Stimulated activated CD8-positive, alpha-beta memory T cell treated with anti-CD3 and anti-CD28 coated beads, Interleukin-2, amount 100 ng/mL, for 1 hour (primary cell): ENCODE measurements at places on chromosomes 4 and X.

- no peak for DNase-seq
Observed at GRCh38 chrX:48864210-48864609, 28.8 kb upstream of the PCSK1N start.

GRCh38 chr4:1863297-1864033 lies 7.5 kb upstream of the LETM1 start:
- DNase-seq: no peak

DNA sequence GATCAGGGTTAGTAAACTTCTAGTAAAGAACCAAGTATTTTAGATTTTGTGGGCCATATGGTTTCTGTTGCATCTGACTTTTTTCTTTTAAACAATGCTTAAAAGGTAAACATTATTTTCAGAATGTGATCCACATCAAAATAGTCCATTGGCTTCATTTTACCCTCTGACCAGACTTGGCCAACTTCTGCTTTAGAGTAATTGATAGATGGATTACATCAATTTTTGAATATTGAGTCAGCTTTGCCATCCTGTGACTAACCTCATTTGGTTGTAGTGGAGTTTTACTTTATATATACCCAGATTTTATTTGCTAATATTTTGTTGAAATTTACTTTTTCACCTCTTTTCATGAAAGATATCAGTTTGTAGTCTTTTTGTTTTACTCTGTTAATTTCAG lies 559.8 kb downstream of the TLL1 start:
- no peak for DNase-seq

- no peak for DNase-seq
Observed at GRCh38 chrX:590693-591404, 39.7 kb upstream of the SHOX start.

DNA sequence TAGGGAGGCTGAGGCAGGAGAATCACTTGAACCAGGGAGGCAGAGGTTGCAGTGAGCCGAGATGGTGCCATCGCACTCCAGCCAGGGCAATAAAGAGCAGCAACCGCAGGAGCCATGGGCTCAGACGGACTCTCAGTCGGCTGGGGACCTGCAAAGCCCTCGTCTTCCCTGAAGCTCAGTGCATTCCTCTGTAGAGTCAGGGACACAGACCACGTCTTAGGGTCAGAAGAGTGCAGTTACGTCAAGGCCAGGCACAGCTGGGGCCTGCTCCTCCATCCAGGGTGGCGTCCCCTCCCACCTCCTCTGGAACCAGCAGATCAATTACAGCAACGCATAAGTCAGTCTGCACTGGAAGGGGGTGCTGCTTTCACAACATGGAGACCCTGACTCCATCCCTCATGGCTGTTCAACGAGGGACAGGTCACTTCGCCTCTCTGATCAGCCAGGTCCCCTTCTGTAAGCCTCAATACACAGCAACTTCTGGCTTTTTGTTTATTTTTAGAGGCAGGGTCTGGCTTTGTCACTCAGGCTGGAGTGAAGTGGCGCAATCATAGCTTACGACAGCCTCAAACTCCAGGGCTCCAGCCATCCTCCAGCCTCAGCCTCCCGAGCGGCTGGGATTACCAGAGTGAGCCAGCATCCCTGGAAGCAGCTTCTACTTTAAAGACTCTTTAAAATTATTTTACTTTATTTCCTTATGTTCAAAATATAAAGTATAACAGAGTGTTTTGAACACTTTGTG lies 76.4 kb downstream of the ZFYVE28 start:
- DNase-seq: no peak

- DNase-seq: no peak
Observed at GRCh38 chrX:9293051-9293496, 171.8 kb upstream of the TBL1X start.

GRCh38 chr4:153220682-153221395 lies 16.6 kb downstream of the TRIM2 start:
- DNase-seq: no peak

DNA sequence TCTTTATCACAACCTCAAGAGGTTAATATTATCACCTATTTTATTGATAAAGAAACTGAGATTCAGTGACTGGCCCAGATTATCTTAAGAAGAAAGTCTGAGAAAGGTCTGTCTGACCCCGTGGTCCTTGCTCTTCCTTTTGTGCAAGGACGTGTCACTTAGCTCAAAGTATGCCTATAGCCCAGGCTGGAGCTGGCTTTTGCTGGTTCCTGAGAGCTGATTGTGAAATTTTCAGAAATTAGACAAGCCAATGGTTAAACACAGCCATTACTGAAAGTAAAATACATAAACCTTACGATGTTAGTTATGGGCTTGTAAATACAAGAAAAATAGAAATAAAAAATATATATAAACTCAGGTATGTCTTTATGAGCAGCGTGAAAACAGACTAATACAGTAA lies 70.1 kb downstream of the CHRNA9 start:
- DNase-seq: no peak

GRCh38 chr4:98275145-98275544 lies 14.0 kb downstream of the RAP1GDS1 start:
- DNase-seq: no peak

- no peak for DNase-seq
Observed at GRCh38 chrX:14922437-14922836, 49.2 kb downstream of the MOSPD2 start.
